ENCODE measurements at places on chromosomes 1 and 21.
A peak's percentile ranks its signal among the peaks of the same experiment; 100 is the strongest.

- peak; percentile 58 for DNase-seq
Observed at GRCh38 chr1:244865028-244865371, 657 bp upstream of the HNRNPU start.

DNA sequence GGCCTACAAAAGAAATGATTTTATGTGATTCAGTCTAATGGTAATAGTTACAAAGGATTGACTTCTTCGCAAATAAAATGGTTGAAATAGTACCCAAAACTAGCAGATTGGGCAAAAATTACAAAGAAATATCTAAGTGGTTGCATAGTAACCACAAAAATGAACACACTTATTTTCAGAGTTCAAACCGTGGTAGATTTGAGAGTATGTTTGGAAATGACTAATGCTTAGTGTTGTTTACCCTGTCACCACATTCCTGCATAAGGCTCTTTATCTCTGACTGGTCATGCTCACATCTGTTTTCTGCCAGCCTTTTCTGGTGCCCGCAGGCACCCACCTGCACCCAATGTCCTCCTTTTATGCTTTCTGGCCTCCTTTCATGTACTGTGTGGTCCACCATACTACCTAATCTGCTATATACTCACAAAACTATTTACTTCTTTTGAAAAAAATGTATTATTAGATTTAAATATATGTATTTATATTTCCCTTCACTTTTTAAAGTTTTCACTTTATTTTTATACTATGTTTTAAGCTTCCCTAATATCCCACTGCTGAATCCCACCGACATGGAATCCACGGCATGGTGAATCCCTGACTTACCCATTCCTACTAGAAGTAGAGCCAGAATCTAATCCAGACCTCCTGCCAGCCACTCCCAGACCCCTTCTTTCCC lies 30.3 kb downstream of the PTPRC start:
- DNase-seq = peak; percentile 47

DNA sequence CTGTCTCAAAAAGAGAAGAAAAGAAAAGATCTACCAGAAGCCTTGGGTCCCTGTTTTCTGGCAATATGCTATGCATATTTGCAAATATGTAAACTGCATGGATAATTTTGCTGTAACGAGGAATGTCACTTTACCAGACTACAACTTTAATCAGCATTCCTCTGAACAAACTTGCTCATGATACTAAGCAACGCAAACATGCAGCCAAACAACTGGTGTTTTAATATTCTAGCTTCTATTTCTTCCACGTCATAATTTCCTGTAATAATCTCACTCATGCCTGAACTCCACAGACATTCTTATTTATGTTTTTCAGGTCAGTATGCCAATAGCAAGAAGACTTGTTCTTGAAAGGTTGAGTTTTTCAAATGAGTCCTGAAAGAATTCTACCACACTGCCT lies 114.1 kb downstream of the SIM2 start:
- no peak for DNase-seq

GRCh38 chr1:108831225-108831624 lies 25.7 kb downstream of the AKNAD1 start:
- DNase-seq = no peak

DNA sequence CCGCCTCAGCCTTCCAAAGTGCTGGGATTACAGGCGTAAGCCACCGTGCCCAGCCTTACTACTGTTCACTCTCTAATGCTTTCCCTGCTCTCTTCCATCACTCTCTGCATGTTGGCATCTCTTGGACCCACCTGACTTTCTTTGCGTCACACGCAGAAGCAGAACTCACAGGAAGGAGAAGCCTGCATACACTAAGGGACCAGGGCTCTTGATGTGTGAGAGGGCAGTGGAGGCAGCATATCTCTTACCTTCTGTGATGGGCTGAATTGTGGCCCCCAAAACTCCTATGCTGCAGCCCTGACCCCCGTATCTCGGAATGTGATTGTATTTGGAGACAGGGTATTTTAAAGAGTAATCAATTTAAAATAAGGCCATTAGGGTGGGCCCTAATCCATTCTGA lies 26.7 kb upstream of the SLAMF9 start:
- DNase-seq = no peak

DNA sequence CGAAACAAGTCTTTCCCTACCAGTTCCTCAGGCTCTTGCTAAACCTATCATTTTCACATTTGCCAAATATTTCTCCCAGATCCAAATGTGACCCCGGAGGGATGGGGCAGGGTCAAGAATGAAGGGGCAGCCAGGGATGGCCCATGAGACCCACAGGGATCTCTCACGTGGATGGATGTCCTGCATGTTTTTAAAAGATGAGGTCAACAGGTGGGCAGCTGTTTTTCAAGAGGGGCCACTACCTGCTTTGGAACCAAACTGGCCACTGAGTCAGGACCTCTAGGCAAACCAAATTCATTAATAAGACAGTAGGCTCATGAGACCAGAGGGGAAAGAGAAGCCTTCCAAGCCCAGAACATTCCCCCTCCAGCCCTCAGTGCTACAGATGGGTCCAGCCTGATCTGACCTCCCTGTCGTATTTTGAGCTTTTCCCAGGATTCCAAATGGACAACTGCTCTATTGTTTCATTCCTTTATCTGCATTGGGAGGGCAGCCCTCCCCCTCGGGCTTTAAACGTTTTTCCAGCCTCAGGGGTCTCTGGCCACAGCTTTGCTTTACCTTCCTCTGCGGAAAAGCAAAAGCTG lies 252.5 kb upstream of the IRF2BP2 start:
- no peak for DNase-seq

DNA sequence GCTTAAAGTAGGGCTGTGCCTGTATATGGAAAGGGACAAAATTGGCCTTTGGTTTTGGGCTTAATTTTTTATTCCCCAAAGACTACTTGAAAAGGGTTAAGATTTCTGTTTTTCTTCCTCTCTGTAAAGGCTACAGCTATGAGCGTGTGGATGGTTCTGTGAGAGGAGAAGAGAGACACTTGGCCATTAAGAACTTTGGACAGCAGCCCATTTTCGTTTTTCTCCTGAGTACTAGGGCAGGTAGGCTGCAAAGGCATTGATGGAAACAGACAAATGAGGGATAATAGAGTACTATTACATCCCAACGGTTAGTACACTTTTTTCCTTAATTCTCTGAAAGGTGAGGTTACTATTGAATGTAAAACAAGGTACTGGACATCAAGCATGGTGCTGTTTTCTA lies 29.6 kb downstream of the CHD1L start:
- DNase-seq = no peak

- DNase-seq = no peak
Observed at GRCh38 chr21:26124421-26124833, 46.1 kb downstream of the APP start.

- no peak for DNase-seq
Observed at GRCh38 chr21:42044871-42045495, 26.1 kb upstream of the UMODL1 start.

GRCh38 chr21:32370998-32371766 lies 21.6 kb downstream of the URB1 start:
- DNase-seq = no peak

DNA sequence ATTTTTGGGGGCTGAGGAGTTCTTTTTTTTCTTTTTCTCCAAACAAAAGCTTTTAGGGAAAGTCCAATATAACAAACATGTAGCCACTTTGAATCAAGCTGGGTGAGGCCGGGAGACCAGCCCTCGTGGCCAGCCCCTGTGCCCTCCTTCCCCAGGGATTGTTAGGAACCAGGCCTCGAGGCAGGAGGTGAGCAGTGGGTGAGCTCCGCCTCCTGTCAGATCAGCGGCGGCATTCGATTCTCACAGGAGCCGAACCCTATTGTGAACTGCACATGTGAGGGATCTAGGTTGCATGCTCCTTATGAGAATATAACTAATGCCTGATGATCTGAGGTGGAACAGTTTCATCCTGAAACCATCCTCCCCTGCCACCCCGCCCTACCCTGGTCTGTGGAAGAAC lies 41.8 kb upstream of the TTC22 start:
- no peak for DNase-seq

DNA sequence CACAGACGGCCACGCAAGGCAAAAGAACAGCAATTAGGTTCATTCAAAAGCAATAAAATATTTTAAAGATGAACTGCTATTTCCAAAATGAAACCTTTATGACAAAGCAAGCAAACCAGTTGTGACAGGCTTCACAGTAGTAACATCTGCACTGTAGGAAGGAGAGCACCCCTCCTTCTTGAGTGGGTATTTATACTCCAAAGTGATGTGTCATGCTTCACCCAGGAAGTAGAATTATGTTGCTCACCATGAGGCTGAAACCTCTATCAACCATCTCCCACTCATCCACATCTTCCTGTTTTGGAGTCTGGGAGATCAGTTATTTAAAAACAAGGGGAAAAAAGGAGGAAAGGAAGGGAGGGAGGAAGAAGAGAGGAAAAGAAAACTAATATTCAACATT lies 885 bp downstream of the OR2T10 start:
- no peak for DNase-seq

- DNase-seq = no peak
Observed at GRCh38 chr1:4416189-4416588, 238.2 kb upstream of the AJAP1 start.

DNA sequence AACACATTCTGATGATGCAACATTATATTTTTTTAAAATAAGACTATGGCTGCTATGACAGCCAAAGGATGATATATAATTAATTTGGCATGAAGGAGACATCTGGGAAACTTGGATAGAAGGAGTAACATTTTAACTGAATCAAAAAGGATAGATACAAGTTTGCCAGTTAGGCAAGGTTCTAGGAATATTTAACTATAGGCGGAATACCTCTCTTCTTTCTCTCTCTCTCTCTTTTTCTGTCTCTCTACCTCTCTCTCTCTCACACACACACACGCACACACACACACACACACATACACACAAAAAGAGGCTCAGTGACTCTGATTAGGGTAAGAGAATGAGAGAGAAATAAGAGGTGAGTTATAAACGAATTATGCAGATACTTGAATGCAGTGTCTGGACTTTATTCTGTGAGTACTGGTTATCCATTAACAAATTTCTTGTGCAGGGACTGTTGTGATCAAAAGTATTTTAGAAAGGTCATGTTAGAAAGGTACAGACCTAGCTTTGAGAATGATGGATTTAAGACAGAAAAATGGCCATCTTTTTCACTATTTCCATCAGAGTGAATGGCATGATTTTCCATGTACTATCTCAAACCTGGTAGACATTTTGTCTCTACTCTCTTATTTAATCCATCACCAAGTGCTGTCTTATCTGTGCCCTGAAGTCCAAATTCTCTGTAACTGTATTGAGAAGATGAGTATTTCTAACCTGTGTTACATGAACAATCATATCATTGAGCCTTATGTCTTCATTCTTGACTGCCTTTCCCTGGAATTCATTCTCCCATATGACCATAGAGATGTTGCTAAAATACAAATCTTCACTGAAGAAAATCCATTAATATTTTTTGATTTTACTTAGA lies 1106.9 kb upstream of the ADGRL4 start:
- no peak for DNase-seq

GRCh38 chr1:244447552-244447951 lies 4.2 kb downstream of the ADSS2 start:
- no peak for DNase-seq

DNA sequence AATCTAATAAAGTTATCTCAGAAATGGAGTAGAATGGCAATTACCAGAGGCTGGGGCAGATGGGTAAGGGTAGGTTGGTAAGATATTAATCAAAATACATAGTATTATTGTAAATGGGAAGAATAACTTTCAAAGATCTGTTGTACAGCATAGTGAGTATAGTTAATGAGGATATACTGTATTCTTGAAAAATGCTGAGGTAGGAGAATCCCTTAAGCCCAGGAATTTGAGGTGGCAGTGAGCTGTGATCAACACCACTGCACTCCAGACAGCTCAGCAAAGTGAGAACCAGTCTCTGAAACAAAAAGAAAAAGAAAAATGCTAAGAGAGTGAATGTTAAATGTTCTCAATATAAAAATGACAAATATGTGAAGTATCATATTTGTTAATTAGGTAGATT lies 1033.7 kb downstream of the KCNT2 start:
- DNase-seq = no peak

- no peak for DNase-seq
Observed at GRCh38 chr1:192581131-192581927, 5.8 kb downstream of the RGS1 start.

- DNase-seq = no peak
Observed at GRCh38 chr1:17567582-17567981, 28.1 kb downstream of the ARHGEF10L start.

GRCh38 chr1:79902418-79902817 lies 895.9 kb upstream of the ADGRL4 start:
- DNase-seq = no peak

DNA sequence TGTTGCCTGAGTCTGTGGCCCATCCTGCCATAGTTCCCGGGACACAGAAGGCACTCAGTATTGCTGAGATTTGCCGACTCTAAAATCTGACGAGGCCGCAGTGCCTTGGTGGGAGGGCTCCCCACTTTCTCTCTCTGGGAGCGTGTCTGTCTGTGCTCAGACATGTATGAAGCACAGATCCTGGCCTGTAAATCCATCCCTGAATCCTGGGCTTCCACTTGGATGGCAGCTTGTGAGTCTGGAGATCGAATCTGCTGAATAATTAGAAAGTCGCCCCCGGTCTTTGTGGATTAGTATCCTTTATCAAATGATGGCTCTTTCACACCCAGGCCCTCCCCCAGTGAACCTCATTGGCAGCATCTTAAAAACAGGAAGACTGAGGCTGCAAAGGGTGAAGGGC lies 10.4 kb downstream of the UBASH3A start:
- DNase-seq = no peak

DNA sequence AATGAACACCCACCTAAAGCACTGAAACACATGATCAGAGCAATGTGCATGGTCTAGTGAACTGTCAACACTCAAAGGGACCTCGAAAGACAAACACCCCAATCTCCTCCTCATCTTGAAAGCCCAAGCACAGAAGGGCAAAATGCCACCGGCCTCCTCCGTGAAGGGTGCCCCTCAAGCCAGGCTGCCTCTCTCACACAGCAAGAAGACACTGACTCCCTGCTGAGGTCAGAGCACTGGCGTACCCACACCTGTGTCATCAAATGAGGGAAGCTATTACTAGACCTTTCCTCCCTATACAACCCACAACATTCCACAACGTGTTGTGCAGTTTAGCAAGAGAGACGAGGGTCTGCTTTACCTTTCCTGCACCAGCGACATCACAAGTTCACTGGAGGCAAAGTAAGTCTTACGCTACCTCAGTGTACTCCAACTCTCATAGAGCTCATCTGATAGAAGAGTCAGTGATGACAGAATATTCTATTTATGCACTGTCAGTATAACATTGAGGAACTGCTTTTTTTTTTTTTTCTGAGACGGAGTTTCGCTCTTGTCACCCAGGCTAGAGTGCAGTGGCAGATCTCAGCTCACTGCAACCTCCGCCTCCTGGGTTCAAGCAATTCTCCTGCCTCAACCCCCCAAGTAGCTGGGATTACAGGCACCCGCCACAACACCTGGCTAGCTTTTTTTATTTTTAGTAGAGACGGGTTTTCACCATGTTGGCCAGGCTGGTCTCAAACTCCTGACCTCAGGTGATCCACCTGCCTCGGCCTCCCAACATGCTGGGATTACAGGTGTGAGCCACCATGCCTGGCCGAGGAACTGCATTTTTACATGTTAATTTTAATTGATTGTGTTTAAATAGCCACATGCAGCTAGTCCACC lies 3.3 kb downstream of the SH3BP5L start:
- DNase-seq = no peak

- no peak for DNase-seq
Observed at GRCh38 chr1:92443893-92444292, 42.8 kb downstream of the GFI1 start.
